ENCODE measurements at places on chromosomes 16 and 17.

DNA sequence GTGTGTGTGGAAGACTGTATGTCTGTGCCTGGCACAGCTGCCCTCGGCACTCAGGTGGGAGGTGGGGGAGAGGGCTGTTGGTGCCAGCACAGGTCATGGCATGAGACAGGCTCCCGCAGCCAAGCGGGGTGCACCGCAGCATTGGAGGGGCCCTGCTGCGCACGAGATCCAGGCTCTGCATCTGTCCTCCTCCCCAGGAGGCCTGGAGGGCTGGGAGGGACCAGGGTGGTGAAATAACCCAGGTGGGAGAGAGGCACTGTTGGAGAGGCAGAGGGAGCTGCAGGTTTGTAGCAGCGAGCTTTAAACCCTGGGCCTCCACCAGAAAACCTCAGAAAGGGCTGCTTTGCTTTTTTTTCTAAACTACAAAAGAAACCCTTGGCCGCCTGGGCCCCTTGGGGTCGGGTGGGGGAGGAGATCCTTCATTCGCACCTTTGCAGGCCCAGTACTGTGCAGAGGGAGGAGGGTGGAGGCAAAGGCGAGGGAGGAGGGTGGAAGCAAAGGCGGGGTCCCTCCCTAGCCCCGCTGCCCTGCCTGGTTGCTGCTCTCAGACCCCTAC is 241.7 kb downstream of the SEC14L1 start:
- DNase-seq, result no peak

DNA sequence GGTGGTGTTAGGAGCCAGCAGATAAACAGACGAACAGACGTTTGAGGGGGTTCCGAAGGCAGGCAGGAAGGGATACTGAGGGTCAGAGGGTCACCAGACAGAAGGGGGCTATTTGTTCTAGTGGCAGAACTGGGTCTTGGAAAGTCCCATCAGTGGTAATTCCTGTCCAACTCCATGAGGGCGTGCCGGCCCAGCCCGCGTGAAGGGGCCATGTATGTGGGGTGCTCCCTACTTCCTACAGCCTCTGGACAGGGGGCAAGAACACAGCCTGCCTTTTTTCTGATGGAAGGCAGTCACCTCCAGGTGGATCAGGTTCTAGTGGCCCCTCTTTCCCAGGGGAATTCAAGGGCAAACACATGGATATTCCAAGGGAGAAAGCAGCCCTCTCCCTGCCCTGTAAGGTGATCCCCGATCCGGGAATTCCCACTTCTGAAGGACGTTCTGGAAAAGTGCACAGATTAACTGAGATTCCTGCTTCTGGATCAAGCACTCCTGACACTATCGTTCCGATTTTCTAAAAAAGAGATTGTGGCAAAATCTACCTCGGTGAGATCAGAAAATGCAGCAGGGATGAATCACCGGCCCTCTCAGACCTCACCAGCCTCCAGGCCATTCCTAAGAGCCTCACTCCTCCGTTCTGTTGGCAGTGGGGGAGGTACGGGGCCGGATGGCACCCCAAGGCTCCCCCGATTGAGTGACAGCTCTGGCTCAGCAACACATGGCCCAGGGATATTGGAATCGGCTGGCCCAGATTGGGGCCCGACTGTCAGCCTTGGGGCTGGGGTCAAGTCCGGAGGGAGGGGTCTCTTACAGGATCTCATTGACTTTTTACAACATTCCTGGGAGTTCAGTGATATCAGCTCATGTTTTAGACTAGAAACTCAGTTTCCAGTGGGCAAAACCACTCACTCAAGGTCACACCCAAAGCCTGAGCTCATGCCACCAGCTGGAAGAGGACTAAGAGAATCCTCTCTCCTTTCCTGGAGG is 12.4 kb downstream of the STX1B start:
- no peak for DNase-seq

- peak; percentile 48 for DNase-seq
Observed at GRCh38 chr17:57868007-57868909, 18.4 kb upstream of the MRPS23 start.

- no peak for DNase-seq
Observed at GRCh38 chr17:44642834-44643233, 13.4 kb upstream of the MEIOC start.

GRCh38 chr17:28230011-28230410 is 89.0 kb upstream of the TMEM97 start:
- no peak for DNase-seq

DNA sequence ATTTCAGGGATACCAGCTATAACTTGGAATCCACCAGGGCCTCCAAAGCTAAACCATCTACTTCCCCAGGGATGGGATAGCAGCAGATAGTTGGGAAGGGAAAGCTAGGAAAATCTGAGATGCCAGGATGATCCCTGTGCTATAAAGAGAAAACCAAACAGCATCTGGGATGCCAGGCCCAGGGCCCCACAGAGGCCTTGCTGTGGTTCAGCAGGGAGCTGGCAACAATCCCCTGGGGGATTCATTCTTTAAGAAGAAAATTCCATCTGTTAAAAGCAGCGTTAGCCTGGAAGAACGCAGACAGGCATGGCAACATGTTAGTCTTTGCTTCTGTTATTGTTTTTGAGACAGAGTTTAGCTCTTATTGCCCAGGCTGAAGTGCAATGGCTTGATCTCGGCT is 16.6 kb downstream of the MYO18A start:
- DNase-seq, result no peak
